Fibroblast of skin of scalp (primary cell): ENCODE measurements at places on chromosomes 11 and 22.

GRCh38 chr11:26187639-26188038 is 144.3 kb upstream of the ANO3 start:
- peak; percentile 93 for DNase-seq

DNA sequence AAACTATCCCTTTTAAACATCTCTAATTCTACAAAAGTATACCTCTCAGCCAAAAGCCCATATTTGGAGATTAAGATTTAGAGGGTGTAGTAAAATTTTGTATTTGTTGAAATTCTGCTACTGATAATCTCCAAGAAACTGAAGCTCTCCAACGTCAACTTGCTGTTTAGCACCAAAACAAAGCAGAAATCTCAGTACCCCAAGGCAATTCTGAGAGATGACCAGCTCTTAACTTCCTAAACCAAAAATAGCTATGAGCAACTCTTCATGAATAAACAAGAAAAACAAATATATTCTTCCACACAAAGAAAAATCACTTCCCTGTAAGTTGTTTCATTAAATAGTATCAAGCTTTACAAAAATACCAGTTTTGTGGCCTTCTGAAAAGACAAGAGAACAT is 13.3 kb downstream of the RRAS2 start:
- DNase-seq: no peak

- DNase-seq: no peak
These were observed 713 bp upstream of the ARL14EP start for GRCh38 chr11:30322191-30322590.

GRCh38 chr11:12409621-12410005 is 32.2 kb downstream of the PARVA start:
- peak; percentile 56 for DNase-seq

GRCh38 chr11:107665018-107665417 is 46.8 kb downstream of the SLN start:
- peak; percentile 12 for DNase-seq

GRCh38 chr11:91133361-91133760 is 910.5 kb upstream of the CHORDC1 start:
- peak; percentile 89 for DNase-seq

- peak; percentile 18 for DNase-seq
These were observed 48.3 kb upstream of the PICALM start for GRCh38 chr11:86117001-86117711.

- DNase-seq: peak; percentile 25
These were observed 5.6 kb downstream of the SYTL2 start for GRCh38 chr11:85805387-85805786.

GRCh38 chr11:18696638-18697225 is 1.8 kb upstream of the TMEM86A start:
- peak; percentile 55 for DNase-seq

DNA sequence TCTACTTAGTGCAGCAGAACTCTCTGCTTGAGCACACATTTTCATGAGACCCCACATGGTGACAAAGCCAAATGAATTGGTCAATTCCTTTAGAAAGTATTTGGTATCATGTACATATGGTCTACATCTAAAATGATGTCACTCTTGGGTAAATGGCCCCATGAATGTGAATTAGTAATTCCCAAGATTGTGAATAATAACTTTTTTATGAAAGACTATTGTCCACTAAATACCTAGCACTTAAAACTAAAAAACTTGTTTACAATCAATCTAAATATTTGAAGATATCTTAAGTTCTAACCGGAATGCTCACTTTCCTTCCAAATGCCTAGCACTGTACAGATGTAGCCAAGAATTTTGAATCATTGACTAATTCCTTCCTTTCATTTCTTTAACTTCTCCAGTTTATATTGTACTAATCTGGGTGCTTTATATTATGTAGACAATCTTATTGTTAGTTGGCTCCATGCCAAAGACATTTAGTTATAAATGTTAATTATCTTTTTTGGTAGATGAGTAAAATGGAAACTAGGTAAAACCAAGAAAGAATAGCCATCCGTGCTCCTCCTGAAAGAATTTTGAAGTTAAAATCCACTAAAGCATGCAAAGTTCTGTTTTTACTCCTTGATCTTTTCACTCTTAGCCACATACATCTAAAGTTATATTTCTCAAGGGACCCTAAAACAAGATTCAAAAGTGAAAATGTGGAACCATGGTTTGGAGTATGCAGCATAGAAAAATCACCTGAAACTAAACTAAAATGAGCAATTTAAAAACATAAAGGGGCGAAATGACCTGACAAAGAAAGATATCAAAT is 145.0 kb upstream of the ARHGAP20 start:
- no peak for DNase-seq

DNA sequence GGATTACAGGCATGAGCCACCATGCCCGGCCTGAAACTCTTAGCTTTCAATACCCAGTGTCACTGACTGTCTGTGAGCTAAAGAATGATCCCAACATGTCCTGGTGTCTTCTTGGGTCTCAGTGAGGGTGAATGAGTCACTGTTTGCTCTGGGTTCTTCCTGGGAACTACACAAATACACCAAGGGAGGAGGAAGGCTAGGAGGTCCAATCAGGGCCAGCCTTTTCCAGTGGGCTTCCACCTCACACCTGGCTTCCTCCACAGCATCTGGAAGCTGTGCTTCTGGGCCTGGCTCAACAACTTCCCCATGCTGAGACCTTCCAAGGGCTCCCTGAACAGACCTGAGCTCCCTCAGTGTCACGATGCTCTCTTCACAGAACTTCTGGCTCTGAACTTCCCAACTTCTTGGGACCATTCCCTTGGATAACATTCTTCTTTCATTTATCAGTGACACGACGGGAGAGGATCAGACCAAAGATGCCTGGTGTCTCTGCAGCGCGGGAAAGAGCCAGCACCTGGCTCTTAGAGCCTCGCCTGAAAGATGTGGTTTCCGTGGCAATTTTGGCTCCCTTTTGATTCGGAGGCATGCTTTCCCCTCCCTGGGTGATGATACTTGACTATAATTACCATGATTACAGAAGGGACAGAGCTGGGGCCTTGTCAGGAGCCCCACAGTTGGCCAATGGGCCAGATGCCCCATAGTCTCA is 22.3 kb upstream of the CHRM4 start:
- no peak for DNase-seq

- no peak for DNase-seq
These were observed 168.8 kb downstream of the BRD1 start for GRCh38 chr22:49658902-49659280.

DNA sequence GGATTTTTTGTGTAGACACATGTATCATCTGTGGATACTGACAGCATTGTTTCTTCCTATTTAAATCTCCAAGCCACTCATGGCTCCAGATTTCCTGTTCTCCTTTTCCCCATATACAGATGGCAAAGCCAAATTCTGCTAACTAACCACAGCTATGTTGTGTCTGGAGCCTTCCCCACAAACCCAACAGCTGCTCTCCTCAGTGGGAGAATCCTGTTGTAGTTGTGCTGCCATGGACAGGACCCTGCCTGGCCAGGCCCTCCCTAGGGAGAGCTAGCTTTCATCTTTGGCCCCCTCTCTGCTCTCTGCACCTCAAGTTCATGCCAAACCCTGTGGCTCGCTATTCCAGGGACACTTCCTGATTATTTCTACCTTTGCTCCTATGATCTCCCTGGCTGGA is 106.4 kb upstream of the CCDC90B start:
- DNase-seq: no peak

DNA sequence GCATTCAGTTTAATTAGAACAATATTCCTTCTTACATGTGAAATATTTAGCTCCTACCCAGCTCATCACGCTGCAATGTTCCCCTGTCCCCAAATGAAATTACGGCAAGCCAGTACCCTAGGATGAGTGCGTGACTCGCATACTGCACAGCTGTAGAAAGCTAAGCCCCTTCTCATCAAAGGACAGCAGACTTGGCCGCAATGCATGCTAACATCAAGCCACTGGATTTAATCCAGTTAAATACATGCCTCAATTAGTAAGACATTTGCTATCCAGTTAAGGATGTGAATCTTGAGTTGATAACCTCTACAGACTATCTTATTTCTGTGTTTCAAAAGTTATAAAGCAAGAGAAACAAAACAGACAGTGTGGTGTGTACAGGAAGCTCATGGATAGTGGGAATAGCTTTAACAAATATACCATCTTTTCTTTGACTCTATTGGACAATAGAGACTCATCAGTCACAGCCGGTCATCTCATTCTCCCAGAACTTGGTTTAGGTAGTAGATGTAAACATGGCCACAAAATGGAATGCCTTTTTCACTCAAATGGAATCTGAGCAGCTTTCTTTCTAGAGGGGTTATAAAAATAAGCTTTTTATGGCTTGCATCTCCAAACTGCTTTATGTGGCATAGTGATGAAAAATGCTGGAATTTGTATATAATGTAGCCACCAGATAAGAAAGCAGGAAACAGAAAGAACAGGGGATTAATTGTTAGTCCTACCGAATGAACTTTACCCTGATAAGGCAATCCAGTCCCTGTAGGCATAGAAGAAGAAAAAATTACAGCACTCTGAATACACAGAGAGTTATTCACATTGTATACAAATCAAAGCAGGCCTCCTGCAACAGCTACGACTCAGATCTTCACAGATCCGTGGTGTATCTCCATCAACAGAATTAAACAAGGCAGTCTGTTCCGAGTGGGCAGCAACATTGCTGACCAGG is 224.1 kb downstream of the CADM1 start:
- peak; percentile 61 for DNase-seq

DNA sequence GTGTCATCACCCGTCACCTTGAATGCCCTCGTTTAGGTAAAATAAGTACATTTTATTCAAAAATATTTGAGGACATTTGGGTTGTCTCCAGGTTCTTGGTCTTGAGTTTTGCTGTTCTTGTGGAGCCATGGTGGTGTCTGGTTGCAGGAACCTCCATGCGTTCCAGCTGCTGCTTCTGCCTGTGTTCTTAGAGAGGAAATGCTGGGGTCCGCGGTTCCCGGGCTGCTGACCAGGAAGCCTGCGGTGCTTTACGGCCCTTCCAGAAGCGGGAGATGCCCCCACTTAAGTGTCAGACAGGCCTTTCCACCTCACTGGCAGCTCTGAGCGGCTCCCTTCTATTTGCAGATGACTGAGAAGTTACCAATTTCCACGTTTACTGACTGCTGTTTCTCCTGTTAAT is 66.8 kb downstream of the LRP5 start:
- no peak for DNase-seq

DNA sequence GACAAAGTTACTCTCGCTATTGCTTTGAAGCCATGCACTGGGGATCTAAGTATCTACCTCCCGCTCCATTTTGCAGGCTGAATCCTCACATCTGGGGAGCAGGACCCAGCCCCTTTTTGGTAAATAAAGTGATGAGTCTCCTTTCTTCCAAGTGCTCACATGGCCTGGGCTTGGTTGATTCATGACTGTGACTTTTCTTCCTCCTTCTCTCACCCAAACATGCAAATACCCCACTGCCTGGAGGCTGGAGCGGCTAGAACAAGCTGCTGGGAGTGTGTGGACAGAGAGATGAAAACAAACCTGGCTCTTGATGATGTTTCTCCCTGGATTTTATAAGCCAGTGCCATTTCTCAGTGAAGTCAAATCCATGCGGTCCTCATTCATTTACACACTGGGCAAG is 72.7 kb downstream of the TRIM29 start:
- no peak for DNase-seq

- no peak for DNase-seq
These were observed 363.3 kb upstream of the CCDC90B start for GRCh38 chr11:83649528-83649855.

GRCh38 chr22:45265535-45265934 is 19.2 kb upstream of the UPK3A start:
- no peak for DNase-seq

GRCh38 chr11:76233196-76233921 is 27.1 kb upstream of the WNT11 start:
- no peak for DNase-seq

GRCh38 chr11:38191101-38191500 is 1593.1 kb upstream of the RAG2 start:
- no peak for DNase-seq

DNA sequence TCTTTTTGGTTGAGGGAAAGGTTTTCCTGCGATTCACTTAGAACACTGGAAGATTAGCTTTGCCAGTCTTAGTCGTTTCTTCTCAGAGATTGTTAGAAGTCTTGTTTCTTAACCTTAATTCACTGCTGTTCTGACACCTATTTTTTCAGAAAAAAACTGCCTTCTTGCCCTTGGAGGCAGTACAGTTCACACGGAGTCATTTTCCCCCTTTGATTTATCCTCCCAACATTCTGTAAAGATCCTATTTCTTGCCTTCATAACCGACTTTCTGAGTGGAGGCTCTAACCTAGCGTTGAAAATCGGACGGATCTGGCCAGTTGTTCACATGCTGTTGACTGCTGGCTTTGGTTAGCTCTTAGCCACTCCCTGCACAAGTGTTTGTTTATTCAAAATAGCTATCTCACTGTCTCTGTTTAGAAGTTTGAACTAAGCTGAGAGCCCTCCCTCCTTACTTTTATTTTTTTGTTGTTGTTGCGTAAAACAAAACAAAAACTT is 737 bp downstream of the BCL2L13 start:
- DNase-seq: peak; percentile 22

DNA sequence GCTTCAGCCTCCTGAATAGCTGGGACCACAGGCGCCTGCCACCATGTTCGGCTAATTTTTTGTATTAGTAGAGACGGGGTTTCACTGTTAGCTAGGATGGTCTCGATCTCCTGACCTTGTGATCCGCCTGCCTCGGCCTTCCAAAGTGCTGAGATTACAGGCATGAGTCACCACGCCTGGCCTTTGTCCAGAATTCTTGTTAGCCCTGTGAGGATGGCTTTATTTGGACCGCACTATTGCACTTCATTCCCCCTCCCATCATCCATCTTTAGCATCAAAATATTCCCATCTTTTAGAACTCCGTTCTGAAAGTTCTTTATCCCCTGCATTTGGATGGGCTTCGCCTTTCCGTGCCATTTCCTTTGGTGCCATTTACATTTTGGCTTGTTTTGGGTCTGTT is 2.6 kb downstream of the SAMM50 start:
- DNase-seq: no peak

DNA sequence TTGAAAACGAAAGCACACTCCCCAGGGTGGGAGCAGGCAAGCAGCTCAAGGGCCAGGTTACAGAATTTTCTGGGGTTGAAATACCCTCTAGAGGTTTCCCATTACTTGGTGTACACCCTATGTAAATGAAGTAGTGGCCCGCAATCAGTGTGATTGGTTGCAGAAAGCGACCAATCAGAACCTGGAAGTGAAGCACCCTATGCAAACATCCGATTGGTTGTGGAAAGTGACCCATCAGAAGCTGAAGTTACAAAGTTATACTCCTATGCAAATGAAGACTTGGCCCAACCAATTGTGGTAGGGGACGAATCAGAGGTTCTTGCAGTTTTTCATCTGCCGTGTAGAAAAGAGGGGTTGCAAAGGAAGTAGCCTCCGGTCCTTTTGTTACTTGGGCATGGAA is 19.2 kb downstream of the PRR5 start:
- DNase-seq: no peak

DNA sequence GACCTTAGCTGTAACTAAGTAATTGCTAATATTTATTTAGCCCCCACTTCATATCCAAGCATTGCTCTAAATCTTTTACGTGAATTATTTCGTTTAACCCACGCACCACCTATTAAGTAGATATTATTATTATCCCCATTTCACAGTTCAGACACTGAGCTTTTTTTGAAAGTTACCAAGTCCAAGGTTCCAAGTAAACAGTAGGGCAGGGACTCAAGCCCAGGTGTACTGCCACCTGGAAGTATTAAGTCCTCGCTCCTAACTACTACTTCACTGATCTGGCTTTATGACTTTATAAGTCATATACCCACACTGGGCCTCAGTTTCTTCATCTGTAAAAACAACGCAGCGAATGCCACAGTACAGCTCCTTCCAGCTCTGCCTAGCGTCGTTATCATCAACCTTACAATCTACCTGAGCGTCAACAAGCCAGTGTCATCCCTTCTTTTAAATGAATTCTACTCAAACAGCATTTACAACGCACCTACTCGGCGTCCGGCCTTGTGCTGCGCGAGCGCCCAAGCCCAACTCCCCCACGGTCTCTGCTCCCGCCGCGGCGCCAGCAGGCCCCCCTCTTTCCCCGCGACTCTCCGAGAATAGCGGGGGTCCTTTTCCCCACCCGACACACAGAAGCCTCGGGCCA is 624 bp downstream of the TMEM41B start:
- DNase-seq: peak; percentile 9
